ENCODE measurements at places on chromosomes 6 and 20.

DNA sequence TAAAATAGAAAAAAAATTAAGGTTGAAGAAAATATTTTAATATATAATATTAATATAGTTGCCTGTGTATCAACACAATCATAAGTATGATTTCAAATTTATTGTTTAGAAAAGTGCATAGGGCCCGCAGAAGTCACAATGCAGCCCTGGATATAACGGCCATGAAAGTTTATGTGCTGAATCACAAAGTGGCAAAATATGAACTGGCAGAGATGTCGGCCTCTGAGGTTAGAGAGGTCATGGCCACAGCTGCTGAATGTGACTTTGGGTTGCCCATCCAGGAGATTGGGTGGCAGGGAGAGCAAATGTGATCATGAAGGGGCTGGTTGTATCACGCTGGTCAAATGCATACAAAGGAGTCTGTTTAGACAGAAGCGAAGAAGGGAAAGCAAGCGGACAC lies 35.7 kb downstream of the COL11A2 start:
- no peak for DNase-seq

- no peak for DNase-seq
Observed at GRCh38 chr6:165939601-165940290, 227.9 kb downstream of the TBXT start.

DNA sequence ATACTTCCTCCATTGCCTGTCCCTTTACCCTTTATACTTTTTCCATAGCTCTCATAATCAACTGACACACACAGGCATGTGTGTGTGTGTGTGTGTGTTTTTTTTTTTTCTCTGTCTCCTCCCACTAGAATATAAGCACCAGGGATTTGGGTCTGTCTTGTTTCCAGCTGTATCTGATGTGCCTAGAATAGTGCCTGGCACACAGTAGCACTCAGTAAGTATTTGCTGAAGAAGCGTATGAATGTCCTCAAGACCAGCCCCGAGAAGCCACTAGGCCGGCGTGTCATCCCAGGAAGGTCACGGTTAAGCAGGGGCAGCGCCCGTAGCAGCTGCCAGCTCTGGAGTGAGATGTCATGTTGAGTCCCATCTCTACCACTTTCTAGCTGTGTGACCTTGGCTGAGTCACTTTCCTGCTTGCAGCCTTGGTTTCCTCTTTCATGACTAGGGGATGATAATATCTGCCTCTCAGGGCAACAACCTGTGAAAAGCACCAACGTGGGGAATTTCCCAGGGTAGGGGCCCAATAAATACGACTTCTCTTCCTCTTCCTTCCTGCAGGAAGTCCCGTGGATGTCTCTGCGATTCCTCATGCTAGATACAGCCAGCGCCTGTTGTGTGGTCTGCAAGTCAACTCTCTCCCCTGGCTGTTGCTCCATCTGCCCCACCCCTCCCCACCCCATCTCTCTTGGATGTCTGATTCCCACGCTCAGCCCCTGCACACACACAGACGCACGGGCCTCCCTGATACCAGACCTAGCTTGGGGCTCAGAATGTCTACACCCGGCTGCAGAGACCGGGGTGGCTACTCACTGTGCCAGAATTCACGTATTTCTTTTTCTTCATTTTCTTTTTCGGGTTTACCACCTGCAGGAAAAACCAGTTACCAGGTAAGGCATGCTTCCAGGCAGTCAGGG lies 58.1 kb downstream of the RAB44 start:
- DNase-seq, result no peak

GRCh38 chr6:17847203-17847760 lies 140.2 kb downstream of the KIF13A start:
- no peak for DNase-seq

DNA sequence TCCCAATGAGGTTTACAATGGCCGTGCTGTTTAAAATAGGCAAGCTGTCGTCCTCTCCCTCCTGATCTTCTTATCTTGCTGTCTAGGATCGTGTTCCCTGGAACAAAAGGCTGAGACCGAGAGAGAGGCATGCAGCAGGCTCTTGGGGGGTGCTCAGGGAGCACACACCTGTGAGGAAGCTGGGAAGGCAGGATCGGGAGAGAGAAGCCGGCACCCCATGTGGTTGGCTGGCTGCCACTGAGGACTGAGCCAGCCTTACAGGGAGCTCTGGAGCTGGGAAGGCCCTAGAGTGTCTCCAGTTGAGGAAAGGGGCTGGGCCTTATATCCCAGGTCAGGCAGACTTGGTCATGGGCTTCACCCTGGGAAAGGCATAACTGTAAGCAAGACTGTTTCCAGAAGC lies 184.2 kb downstream of the LY86 start:
- DNase-seq, result no peak

DNA sequence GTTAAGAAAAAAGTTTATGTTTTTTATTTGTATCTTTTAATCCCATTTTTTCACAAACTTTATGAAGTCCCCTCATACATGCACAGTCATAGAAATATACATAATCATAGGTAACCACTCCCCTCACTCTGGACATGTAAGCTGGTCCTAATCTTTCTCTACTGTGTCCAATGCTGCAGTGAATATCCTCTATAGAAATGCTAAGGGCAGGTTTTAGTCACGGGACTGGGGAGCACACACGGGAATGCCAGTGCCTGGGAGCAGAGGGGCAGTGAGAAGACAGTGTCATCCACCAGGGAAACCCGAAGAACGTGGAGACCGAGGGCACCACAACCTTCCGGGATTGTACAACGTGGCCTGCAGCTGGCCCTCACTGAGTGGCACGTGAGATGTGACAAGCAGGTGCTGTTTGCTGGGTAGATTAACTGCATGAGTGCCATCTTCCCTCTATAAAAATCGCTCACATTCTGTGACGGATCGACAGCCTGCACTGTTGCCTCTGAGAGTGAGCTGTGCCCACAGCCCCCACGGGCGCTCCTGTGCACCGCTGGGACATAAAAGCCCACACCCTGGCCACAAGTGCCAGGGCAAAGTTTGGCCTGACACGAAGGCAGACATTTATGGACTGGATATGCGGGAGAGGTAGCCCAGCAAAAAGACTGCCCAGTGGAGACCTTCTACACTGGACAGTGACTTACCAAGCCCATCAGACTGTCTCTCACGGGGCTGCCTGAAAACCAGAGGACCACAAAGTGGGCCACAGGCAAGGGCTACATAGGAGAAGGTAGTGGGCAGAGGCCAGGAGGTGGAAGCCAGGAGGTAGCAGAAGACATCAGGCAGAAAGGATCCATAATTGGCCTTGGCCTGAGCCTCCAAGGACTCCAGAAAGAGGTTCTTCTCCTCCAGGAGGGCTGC lies 63.2 kb downstream of the FGD2 start:
- no peak for DNase-seq

DNA sequence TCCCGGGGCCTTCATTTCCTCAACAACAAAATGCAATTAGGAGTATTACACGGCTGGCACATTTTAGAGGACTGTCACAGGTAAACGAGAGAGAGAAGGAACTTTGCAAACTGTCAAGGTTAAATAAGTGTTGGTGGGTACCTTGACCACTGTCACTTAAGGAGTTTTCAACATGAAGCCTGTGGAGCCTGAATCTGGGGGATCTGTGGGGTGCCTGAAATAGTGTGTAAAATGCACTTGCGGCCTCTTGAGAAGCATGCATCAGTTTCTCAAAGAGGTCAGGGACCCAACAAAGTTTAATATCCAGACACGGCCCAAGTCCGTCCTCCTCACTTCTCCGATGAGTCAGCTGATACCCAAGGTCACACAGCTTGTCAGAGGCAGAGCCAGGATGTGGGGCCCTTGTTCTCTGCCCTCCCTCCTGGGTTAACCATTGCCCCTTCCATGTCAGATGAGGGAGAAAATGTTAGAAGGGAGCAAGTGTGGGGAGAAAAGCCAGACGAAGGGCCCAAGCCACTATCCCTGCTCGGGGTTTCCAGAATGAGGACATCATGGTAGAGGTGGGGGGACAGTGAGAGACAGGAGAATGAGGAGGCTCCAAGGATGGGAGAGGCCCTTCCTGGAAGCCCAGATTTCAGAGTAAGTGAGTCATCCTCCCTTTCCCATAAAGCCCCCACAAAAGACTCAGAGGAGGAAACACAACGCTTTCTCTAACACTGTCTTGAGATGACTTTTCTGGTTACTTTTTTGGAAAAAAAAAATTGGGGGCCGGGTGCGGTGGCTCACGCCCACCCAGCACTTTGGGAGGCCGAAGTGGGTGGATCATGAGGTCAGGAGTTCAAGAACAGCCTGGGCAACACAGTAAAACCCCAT lies 42.2 kb downstream of the C6orf132 start:
- no peak for DNase-seq

GRCh38 chr20:39713076-39713840 lies 751.1 kb downstream of the DHX35 start:
- no peak for DNase-seq

Data from midbrain (tissue), 1 donor.